ENCODE measurements at places on chromosomes 7 and 10.

DNA sequence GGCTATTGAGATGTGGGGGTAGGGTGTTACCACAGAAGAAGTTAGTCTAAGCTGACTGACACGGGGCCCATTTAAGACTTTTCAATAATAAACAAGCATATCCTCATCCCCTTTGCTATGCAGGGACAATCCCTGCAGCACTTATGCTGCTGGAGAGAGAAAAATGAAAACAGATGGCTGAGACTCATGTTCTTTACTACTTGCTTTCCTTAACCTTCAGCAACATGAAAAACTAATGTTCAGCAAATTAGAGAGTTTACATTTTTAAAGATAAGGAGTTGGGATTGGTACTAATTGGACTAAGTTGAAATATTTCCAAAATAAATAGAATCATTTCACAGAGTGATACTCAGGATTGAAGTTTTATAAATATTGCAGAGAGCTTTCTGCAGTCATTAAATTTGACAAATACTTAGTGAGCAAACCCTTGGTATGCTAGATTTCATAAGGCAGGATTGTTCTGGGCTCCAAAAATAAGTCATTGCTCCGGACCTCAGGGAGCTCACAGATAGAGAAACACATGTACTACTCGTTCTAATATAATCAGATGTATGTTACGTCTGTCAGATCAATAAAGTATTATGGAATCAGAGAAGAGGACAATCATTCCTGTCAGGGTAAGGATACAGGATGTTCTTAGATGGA is 147.1 kb upstream of the LRRN3 start:
- no peak for DNase-seq

GRCh38 chr7:50815138-50815537 is 32.4 kb upstream of the GRB10 start:
- no peak for DNase-seq

DNA sequence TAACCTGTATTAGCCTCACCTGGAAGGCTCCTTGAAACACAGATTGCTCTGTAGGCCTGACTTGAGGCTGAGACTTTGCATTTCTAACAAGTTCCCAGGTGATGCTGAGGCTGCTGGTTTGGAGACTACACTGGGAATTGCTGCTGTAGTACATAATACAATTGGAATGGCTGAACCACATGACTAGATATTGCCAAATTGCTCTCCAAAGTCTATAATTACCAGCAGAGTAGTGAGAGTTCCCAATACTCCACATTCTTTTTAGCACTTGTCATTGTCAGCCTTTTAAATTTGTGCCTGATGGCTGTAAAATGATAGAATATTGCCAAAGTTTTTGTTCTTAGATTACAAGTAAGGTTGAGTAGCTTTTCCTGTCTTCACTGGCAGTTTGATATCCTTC is 39.9 kb downstream of the PLEKHA8 start:
- no peak for DNase-seq

DNA sequence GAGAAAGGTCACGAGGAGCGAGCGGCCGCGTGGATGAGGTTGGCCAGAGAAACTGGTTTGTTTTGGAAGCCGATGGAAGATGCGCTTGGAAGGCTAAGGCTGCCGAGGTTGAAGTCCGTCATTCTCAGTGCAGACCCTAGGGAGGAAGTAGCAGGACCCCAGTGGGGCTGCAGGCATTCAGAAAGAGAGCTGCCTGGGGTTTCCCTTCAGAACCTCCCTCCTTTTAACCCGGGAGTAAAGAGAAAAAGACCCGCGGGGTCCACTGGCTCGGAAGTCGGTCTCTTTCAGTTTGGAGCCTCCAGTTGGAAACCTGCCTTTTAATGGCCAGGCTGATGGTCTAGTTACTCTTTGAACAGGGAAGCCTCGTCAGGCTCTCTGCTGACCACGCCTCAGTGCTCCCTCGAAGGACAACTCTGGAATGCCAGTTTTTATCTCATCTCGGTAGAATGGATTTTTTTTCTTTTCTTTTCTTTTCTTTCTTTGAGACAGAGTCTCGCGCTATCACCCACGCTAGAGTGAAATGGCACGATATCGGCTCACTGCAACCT is 188.6 kb downstream of the CUX1 start:
- DNase-seq = no peak

DNA sequence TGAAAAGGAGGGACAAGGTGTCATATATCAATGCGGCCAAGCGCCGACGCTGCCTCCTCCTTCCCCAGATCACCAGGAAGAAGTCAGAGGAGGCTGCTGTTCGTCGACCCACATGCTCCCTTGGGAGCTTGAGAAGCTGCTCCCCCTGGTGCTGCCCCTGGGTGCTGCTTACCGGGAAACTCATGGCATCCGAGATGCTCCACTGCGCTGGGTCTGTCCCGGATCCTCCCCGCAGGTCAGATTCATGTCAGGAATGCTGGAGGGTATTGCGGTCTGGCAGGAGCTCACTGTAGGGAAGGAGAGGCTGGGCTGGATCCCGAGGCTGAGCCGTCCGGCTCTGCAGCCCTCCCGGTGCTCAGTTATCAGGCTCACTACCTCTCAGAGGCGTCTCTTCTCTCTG is 123.7 kb upstream of the FAM20C start:
- no peak for DNase-seq

GRCh38 chr7:23260371-23260770 is 13.8 kb downstream of the GPNMB start:
- DNase-seq = no peak

DNA sequence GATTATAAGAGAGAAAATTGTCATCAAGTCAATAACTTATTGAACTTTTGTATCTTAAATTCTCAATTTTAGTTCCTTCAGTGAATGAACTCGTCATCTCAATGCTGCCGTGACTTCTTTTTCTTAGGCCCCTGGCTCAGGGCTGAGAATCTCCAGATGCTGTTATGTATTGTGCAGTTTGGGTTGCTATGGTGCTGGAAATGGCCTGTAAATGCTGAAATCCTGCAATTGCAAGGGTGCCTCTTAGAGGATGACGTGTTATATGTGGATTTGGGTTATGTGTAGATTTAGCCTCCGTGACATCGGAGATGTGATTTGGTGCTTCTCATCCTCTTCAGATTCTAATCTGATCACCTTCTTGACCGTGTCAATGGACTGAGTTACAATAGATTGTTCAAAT is 55.7 kb upstream of the ZRANB1 start:
- no peak for DNase-seq

DNA sequence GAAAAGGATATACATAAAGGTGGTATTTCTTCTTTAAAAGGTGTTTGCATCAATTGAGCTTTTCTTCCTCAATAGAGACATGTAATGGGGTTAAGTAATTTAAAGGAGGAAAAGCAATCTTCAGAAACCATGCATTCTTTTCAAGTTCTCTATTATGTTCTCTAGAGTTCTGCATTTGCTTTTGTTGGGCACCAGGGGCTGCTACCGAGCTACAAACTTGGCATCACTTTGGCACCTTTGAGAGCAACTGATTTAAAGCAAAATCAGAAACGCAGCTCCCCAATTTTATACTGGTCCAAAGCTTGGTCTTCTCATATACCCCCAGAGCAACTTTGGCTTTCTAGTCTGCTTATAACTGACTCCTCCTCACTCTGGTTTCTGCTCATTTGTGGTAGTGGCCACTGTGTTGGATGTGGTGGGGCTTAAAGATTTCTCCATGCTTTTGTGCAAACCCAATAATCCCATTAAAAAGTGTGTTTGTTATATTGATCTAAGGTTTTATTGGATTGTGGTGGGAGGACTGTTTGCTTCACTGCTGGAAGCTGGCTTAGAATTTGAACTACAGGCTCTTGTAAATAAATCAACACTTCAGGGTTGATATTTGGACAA is 712.1 kb downstream of the PHTF2 start:
- no peak for DNase-seq

DNA sequence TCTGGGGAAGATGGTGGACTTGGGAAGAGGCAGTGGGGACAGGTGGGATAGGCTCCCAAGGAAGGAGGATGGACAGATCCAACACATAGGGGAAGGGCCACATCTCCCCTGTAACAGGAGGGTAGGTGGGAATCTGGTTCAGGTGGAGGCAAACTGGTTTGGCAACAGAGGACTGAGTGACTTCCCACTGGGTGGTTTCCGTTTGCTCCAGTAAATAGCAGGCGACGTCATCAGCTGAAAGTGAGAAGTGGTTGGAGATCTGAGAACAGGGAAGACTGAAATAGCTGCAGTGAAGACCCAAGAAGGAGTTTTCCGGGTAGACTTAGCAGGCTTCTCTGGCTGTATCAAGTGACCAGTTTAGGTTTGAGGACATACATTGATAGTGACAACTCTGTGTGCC is 504.4 kb downstream of the GALNT17 start:
- no peak for DNase-seq

GRCh38 chr10:98302741-98303365 is 34.9 kb upstream of the LOXL4 start:
- no peak for DNase-seq

GRCh38 chr7:46949270-46949931 is 632.5 kb downstream of the TNS3 start:
- no peak for DNase-seq

DNA sequence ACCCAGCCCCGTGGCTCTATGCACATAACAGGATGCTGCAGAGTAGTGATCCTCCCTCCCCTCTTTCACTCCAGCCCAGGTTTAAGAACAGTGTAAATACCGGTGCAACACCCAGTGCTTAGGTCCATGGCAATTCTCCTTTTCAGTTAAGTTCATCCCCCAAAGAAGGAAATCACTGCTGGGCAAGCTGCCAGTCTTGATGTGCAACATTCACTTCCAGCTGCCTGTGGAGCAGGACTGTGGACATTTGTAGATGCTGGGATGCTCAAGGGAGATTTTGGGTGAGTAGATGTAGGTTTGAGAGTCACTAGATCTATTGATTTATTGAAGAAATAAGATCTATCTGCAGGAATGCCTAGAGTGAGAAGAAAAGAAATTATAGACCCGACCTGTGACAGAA is 294.3 kb upstream of the KIAA1217 start:
- no peak for DNase-seq

DNA sequence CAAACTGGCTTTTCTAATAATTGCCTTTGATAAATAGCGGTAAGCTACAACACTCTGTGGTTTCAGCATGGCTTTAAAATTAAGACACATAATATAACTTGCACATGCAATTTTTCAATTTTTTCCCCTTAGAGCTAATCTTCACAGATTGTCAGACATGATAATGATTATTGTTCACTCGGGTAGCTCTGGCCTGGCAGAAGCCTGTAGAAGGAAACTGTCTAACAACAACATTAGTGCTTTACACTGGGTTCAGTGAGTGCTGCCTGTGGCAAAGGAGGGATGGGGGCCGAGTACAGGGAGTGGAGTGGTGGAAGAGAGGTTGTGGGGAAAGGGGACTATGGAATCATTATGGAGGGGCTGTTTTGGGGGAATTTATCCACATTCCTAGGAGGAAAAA is 67.2 kb upstream of the AUTS2 start:
- DNase-seq = no peak

DNA sequence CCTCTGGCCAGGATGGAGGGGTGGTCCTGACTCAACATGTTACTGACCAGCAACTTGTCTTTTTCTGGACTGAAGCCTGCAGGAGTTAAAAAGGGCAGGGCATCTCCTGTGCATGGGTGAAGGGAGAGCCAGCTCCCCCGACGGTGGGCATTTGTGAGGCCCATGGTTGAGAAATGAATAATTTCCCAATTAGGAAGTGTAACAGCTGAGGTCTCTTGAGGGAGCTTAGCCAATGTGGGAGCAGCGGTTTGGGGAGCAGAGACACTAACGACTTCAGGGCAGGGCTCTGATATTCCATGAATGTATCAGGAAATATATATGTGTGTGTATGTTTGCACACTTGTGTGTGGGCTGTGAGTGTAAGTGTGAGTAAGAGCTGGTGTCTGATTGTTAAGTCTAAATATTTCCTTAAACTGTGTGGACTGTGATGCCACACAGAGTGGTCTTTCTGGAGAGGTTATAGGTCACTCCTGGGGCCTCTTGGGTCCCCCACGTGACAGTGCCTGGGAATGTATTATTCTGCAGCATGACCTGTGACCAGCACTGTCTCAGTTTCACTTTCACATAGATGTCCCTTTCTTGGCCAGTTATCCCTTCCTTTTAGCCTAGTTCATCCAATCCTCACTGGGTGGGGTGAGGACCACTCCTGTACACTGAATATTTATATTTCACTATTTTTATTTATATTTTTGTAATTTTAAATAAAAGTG is 6.0 kb downstream of the PLAU start:
- DNase-seq = no peak

GRCh38 chr7:117862378-117862777 is 10.9 kb downstream of the CTTNBP2 start:
- DNase-seq = no peak

- no peak for DNase-seq
Observed at GRCh38 chr10:97151307-97151914, 34.3 kb downstream of the SLIT1 start.

GRCh38 chr10:84353052-84353803 is 24.8 kb downstream of the CCSER2 start:
- DNase-seq = no peak

DNA sequence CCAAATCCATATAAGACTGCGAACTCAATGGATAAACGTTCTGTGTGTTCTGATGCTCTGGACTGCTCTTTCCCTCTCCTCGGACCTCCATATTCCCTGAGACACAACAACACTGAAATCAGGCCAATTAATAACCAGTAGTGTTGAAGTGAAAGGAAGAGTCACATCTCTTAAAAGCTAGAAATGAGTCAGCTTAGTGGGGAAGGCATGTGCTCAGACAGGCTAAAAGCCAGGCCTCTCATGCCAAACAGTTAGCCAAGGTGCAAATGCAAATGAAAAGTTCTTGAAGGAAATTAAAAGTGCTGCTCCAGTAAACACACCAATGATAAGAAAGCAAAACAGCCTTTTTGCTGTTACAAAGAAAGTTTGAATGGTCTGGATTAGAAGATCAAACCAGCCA is 29.3 kb downstream of the TNS3 start:
- DNase-seq = no peak

GRCh38 chr10:33102071-33102470 is 144.0 kb upstream of the ITGB1 start:
- no peak for DNase-seq
